Stimulated activated effector memory CD8-positive, alpha-beta T cell treated with anti-CD3 and anti-CD28 coated beads, Interleukin-12 subunit alpha, Interleukin-12 subunit beta, amount 100 ng/mL, for 72 hours (primary cell): ENCODE measurements at places on chromosomes 11 and 22.

GRCh38 chr11:26842478-26843282 is 120.8 kb upstream of the SLC5A12 start:
- DNase-seq: no peak

DNA sequence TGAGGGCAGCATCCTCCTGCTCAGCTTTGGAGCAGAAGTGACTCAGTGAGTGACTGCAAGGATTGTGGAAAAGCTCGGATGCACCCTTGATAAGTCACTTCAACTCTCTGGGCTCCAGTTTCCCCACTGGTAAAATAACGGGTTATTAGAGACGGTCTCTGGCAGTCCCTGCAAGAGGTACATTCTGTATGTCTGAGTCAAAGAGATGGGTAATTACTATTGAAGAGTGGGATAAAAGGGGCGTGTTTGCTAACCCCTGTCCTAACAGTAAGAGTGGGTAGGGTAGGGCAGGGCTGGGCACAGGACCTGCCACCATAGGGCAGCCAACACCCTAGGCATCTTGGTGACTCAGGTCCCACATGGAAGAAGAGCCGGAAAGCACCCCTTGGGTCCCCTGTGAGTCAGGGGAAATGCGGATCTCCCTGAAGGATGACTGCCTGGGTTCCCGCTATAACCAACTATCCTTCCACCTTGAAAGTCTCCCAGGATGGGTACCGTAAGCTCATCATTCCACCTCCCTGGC is 7.3 kb upstream of the AHNAK start:
- DNase-seq: no peak

DNA sequence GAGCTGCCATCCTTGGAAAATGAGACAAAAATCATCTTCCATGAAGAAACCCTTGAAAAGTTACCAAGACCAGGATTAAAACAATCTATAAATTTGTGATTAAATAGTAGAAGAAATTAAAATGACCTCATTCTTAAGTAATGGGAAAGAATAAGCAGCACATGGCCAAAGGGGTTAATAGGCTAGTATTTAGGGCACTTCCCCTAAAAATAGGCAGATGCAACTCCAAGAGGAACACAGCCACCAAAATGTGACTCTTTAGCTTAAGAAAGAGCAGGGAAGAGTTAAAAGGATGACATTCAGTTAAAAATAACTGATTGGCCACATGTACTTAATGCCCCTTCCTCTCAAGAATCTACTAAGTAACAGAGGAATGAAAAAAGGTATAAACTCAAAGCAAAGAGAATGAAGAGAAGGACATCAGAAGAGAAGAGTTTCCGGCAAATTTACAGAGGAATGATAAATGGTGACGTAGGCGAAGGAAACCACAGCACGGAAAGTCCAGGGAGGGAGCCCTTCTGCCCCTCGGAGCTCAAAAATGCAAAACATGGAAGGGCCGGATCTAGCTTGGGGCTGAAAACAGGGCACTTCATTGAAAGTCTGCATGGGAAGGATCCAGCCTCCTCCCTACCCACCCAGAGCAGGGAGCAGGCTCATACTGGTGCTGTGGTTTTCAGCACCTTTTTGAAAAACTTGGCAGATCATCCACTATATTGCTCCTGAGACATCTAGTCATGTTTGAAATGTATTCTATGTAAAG is 17.8 kb downstream of the SCUBE2 start:
- DNase-seq: no peak

DNA sequence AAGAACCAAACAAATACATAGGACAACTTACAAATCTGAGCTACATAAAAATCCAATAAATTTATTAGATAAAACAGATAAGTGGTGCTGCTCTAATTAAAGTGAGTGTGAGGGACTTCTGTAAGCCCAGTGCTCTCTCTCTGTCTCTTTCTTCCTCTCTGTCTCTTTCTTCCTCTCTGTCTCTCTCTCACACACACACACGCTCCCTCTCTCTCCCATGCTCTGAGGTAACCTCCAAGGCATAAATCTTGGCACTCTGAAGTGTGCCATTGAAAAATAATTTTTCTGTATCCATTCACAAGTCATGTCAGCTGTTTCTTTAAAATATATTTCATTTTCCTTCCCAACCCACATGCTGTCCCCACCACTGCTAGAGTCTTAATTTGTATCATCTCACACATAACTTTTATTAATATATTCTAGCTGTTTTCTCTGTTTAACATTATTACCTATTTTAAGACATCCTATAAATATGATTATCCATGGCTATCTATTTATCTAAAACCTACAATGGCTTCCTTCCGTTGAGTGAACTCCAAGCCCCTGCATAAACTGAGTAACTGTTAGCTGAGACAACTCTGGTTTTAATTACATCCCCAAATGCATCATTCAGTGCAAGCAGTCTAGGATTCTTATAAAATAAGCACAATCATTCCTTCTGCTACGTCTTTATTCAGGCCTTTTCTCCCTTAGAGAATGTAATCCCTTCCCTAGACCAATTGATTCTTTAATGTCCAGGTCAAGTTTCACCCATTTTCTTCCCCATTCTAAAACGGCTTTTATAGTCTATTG is 57.4 kb upstream of the SLC5A12 start:
- DNase-seq: no peak

DNA sequence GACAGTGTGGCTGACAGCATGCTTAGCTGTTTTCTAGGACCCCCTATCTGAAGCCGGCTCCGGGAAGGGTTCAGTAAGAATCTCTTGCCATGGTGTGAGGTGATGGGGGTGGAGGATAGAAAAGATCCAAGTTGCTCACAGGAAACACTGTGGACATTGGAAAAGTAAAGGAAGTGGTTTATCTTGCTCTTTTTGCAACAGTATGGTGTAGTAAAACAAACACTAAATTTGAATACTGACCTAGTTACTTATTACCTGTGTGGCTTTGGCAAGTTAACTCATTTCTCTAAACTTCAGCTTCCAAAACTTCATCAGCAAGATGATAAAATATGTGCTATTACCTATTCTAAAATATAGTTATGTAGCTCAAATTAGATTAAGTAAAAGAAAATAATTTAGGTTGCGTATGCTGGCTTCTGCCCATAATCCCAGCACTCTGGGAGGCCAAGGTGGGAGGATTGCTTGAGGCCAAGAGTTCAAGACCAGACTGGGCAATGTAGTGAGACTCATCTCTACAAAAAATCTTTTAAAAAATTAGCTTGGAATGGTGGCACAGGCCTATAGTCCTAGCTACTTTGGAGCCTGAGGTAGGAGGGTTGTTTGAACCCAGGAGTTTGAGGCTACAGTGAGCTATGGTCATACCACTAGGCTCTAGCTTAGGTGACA is 51.6 kb upstream of the APOA1 start:
- DNase-seq: no peak

GRCh38 chr11:69511358-69512055 is 30.0 kb downstream of the LINC01488 start:
- DNase-seq: no peak

DNA sequence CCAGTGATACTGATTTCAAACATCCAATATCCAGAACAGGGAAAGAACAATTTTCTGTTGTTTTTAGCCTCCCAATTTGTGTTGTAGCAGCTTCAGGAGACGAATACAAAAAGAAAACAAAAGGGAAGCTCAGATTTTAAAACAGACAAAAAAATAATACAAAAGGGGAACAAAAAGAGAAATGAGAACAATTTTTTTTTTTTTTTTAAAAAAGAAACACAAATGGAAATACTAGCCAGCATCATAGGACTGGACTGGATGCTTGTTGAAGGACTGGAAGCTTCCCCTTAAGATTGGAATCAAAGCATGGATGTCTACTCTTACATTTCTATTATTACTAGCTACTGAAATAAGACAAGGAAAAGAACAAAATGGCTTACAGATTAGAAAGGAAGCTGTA is 46.5 kb upstream of the SORL1 start:
- DNase-seq: no peak

DNA sequence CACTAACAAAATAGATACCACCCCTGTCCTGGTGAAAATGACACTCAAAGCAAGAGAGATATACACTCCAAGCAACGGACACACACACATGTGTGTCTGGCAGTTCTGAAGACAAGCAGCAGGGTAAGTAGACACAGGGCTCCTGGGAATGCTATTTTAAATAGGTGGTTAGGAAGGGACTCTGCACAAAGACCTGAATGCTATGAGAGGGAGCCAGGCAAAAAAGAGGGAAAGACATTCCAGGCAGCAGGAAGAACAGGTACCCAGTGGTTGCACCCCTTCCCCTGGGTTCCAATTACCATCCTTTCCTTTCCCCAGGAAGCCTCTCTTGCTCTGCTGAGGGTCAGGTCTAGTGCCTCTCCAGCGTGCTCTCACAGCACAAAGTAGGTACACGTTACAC is 3.0 kb downstream of the UFD1 start:
- no peak for DNase-seq

DNA sequence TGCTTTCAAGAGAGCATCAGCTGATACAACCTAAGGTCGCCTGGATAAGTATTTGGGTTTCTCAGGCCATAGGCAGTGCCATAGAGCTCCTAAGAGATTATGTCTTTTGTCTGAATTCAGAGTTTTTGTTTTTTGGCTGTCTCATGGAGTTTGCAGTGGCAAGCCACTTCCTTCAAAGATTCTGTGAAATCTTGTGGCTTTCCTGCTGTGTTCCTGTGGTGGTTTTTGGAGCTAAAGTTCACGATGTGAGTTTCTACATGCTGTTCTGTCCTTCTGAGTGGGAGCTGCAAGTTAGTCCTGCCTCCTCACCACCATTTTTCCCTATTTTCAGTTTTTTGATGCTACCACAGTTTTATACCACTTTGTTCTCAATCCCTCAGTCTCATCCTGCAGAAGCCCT is 111.4 kb downstream of the COMMD9 start:
- no peak for DNase-seq

DNA sequence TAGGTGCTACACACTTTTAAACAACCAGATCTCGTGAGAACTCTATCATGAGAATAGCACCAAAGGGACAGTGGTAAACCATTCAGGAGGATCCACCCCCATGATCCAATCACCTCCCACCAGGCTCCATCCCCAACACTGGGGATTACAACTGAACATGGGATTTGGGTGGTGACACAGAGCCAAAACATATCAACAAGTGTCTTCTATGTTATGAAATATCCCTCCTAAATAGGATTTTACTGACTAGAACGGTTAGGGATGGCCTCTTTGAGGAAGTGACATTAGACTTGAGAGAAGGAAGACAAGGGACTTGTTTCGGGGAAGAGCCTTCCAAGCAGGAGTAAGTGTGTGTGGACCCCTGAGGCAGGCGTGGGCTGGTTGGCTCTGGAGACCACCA is 11.9 kb upstream of the MRPL11 start:
- no peak for DNase-seq

- no peak for DNase-seq
These were observed 10.0 kb downstream of the OR5B21 start for GRCh38 chr11:58497951-58498350.

- no peak for DNase-seq
These were observed 232.7 kb downstream of the CTTN start for GRCh38 chr11:70630816-70631623.

DNA sequence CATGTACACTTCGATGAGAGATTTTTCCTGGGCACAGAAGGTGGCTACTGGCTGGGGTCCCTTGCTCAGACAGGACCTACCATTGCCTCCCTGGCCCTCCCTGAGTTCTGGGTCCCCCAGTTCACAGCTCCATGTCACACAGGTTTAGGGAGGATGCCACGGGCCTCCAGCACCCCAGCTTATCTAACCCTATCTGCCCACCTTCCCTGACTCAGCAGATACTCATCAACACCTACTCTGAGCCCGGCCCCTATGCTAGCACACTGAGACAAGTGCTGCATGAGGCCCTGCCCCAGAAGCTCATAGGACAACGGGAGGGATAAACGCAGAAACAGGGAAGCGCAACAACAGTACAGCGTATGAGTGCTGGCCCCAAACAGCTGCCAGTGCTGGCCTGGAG is 9.6 kb downstream of the NAGA start:
- no peak for DNase-seq

DNA sequence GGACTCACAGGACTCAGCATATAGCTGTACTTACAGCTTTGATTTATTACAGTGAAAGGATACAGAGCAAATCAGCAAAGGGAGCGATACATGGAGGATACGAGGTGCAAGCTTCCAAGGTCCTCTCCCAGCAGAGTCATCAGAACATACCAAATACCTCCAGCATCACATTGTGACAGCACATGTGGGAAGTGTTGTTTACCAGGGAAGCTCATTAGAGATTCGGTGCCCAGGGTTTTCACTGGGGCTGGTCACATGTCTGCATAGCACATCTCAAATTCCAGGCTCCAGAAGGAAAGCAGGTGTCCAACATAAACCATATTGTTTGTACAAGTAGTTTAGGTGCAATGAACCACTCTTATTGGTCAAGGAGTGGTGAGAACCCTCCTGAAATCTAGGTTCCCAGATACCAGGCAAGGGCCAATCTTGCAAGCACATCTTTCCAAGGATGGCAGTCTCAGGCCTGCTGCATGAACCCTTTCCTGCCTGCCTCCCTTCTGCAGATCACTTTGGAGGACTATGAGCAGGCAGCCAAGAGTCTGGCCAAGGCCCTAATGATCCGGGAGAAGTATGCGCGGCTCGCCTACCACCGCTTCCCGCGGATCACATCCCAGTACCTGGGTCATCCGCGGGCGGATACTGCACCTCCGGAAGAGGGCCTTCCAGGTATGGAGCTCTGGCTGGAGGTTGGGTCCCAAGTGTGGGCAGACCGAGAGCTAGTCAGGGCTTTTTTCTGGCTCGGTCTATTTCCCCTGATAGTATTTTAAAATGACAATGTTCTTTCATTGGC is 26.7 kb downstream of the AMPD3 start:
- DNase-seq: no peak

DNA sequence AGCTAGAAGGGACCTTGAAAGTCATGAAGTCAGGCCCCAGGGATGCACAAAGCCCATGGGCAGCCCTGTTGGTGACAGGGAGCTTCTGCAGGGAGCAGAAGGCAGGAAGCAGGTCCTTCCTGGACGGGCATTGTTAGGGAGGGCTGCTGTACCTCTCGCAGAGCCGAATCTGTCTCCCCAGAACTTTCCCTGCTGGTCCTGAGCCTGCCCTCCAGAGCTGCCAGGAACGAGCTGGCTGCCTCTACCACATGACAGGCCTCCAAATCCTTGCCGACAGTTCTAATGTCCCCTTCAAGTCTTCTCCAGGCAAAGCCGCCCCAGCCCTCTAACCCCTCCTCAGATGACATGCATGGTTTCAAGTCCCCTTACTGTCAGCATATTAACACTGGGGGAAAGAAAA is 20.1 kb downstream of the SYT7 start:
- no peak for DNase-seq

DNA sequence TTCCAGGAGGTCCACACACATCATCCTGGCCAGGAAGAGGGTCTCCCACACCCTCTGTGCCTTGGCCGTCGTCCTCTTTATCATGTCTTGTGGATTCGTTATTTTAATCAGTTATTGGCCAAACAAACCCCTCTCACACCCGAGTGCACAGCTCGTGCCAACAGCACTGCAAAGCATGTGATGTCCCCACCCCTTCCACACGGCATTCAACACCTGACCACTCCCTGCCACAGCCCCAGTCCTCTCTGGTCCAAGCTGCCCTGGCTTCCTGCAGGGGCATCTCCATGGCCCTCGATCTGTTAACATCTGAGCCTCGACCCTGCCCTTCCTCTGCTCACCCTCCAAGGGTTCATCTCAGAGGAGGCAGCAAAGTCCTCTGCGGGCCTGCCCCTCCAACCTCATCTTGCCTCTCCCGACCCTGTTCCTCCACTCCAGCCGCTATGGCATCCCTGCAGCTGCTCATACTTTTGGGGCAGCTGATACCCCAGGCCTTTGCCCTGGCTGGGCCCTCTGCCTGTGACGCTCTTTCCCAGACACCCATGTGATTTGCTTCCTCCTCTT is 14.0 kb downstream of the MYEOV start:
- no peak for DNase-seq
